ENCODE measurements at places on chromosomes 1 and 21.

DNA sequence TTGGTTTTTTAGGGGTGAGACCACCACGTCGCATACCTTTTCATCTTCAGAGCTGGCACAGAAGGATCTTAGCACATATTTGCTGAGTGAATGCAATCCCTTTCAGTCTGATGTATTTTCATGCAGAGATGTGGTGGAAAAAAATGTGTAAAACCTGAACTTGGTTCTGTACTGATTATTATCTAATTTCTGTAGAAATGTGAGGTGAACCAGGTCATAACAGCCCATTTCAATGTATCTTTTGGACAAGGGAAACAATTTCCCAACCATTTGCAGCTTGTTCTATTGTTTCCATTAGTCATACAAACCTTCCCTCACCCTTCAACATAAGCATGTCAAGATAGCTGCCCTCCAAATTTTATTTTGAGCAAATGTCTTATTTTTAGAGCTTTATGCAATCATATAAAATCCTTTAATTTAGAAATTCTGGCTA, 46.8 kb upstream of the RUNX1 start:
- no peak for DNase-seq

GRCh38 chr1:211336161-211336560, 9.5 kb downstream of the TRAF5 start:
- no peak for DNase-seq

GRCh38 chr21:43921571-43921978, 56.6 kb downstream of the AGPAT3 start:
- DNase-seq: no peak

- DNase-seq: no peak
Observed at GRCh38 chr1:170494369-170494768, 37.6 kb upstream of the GORAB start.

- DNase-seq: no peak
Observed at GRCh38 chr1:173114346-173114745, 63.6 kb upstream of the TNFSF18 start.

DNA sequence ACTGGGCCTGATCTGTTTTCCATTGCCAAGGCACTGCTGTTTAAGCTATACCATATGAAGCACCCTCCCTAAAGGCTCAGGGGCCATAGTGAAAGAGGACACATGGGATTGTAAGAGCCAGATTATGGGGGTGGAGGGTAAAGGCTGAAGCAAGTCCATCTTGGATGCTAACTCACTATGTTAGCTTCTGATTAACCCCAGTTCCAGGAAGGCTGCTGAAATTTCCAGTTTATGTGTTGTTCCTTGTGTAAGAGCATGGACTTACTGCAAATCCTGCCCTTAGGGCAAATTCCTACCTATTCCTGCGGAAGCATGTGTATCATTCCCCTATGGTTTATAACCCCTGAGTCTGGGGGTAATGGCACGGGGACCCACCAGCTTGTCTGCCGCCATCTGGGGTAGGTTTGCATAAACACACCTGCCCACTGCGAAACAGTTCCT, 91.8 kb upstream of the SERBP1 start:
- DNase-seq: no peak

GRCh38 chr1:183942933-183943693, 94.4 kb downstream of the COLGALT2 start:
- DNase-seq: no peak

- DNase-seq: no peak
Observed at GRCh38 chr1:12643785-12644184, at the start of gene AADACL4. TSS of gene AADACL4 (plus strand) at chr1:12644085. CDS start at chr1:12644547, 462 bp downstream.

GRCh38 chr1:64839261-64839660, 94.4 kb downstream of the RAVER2 start:
- DNase-seq: no peak

DNA sequence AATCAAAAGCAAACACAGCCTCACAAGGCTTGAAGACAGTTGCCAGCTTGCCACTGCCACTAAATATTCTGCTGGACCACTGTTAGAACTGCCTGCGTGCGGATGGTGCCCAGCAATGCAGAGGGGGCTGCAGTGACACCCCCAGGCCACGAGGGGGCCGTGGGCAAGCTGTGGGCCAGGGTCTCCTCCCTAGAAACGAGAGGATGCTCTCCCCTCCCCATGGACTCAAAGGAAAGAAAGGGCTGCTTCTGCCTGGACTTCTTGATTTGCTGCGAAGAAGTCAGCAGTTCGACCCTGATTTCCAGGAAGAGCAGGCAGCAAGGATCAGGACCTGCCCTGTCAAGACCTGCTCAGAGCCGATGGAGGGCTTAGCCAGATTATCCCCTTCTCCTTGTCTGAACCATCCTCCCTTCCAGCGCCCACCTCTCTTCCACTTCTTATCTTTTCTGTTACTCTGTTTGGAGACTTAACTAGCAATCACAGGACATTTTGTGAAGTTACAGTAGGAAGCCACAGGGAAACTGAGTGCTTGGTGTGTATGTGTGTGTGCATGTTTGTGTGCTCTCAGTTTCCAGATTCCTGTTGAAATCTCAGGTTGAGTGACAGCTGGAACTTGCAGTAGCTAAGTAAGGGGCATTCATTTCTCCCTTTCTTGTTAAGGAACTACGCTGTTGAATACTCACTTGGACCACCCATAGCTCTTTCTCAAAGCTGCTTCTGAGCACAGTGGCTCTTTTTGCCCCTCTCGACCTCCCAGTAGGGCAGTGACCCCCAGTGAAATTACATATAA, 2.7 kb downstream of the MAN1C1 start:
- peak; percentile 30 for DNase-seq

DNA sequence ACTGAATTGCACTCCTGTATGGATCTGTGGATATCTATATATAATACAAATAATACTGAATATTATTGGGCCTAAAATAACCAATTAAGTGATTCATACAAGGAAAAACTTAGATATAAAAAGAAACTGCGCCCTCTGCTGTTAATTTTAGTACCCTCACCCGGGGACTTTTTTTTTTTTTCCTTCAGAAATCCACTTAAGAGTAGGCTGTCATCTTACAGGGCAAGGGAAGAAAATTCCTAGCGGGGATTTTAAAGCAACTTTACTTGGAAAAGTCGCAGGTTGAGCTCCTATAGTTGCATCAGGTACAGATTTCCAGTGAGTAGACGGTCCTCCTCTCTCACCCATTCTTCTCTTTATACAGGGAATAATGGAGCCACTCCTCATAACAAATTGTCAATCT, 1.3 kb downstream of the NTNG1 start:
- DNase-seq: no peak

GRCh38 chr1:115091572-115091971, 2.3 kb upstream of the TSPAN2 start:
- DNase-seq: no peak

- DNase-seq: peak; percentile 65
Observed at GRCh38 chr21:42524341-42525028, 10.8 kb downstream of the SLC37A1 start.

- no peak for DNase-seq
Observed at GRCh38 chr1:55612988-55613387, 397.8 kb upstream of the USP24 start.

- DNase-seq: no peak
Observed at GRCh38 chr1:87686136-87686495, 357.4 kb downstream of the LMO4 start.

DNA sequence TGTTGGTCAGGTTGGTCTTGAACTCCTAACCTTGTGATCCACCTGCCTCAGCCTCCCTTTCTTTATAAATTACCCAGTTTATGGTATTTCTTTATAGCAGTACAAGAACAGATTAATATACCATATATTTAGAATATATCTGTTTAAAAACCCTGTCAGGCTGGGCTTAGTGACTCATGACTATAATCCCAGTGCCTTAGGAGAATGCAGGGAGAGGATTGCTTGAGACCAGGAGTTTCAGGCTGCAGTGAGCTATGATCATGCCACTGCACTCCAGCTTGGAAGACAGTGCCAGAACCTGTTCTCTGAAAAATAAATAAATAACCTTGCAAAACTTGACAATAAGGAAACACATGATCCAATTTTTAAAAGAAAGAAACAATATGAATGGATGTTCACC, 43.9 kb downstream of the ZNF684 start:
- DNase-seq: no peak

GRCh38 chr1:23150125-23150524, 18.5 kb downstream of the LUZP1 start:
- no peak for DNase-seq

GRCh38 chr1:62126579-62127290, 67.9 kb upstream of the L1TD1 start:
- no peak for DNase-seq

DNA sequence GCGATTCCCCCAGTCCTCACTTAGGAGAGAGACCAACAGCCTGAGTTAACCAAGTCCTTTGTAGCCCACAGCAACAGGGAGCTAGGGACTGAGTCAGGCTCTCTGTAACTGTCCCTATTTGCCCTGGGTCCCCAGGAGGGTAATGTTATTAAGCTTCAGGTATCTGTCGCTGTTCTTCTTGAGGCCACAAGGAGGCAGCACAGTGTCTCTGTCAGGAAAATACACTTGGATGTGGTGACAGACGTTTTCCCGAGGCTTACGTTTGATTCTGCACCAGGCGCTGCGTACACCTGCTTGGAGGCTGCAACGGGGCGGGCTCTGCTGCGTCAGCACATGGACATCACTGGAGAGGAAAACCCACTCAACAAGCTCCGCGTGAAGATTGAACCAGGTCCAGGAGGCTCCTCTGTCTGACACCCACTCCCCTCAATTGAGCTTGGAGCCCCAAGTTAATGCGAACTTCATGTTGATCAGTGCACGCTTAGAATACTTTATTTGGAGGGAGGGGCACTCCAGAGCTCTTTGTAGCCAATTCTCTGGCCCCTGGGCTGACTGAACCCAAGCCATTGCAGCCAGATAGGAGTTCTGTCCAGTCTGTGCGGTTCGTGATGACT, 10.7 kb upstream of the ELF3 start:
- DNase-seq: no peak

- DNase-seq: no peak
Observed at GRCh38 chr1:119724611-119725218, 13.0 kb downstream of the PHGDH start.

- DNase-seq: no peak
Observed at GRCh38 chr1:173798078-173798477, 26.4 kb upstream of the DARS2 start.

DNA sequence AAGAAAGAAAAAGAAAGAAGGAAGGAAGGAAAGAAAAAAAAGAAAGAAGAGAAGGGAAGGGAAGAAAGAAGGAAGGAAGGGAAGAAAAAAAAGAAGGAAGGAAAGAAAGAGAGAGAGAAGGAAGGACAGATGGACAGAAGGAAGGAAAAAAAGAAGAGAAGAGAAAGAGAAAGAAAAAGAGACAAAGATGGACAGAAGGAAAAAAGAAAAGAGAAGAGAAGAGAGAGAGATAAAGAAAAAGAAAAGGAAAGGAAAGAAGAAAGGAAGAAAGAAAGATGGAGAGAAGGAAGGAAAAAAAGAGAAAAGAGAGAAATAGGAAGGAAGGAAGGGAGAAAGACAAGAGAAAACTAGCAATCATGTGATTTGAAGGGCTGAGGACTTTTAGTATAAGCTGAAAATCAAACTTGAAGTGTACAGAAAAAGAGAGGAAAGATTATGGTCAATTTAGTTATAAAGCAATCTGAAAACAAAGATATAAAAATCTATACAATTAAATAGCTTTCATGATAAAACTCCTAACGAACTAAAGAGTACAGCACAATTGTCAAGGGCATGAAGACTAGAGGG, 115.3 kb downstream of the LTN1 start:
- DNase-seq: no peak

- DNase-seq: peak; percentile 25
Observed at GRCh38 chr21:31866077-31866511, 6.7 kb upstream of the HUNK start.

DNA sequence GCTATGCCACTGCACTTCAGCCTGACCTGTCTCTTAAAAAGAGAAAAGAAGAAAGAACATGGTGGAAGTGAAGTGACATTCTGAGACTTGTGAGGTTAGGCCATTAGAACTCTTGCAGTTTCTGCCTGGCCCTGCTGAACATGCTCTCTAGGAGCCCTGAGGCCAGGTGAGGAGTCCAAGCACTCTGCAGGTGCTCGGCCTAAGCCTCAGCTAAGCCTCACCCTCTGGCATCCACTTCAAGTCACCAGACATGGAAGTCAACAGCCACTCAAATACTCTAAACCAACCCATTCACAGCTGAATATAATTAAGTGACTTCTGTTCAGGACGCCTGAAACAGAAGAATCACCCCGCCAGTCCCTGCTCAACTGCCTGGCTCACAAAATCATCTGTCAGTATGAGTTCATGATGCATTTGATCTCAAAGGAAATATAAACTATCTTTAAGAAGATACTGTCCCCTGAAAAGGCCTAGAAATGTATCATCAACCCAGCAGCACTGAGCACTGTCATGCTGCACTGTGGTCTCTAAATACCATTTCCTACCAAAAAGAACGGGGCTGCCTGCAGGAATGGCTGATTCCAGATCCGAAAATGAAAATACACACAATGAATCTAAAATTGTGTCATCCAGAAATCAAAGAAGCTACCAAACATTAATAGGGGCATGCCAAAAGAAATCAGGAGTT, 118.8 kb downstream of the PSMG1 start:
- no peak for DNase-seq

GRCh38 chr1:3139871-3140361, 70.9 kb downstream of the PRDM16 start:
- DNase-seq: no peak

DNA sequence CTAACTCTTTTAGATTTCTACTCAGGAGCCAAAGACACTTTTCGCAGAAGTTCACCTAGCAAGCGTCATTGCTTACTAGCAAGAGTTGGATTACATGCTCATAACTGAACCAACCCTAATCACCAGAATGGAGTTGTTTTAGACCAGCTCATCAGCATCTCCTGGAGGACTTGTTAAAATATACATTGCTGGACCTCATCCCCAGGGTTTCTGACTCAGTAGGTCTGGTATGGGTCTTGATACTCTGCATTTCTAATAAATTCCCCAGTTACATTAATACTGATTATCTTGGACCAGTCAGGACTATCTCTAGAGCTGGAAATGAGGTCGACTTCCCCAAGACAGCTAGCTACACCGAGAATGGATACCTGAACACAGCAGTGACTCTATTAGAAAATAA, 9.7 kb upstream of the PRDX6 start:
- DNase-seq: no peak

DNA sequence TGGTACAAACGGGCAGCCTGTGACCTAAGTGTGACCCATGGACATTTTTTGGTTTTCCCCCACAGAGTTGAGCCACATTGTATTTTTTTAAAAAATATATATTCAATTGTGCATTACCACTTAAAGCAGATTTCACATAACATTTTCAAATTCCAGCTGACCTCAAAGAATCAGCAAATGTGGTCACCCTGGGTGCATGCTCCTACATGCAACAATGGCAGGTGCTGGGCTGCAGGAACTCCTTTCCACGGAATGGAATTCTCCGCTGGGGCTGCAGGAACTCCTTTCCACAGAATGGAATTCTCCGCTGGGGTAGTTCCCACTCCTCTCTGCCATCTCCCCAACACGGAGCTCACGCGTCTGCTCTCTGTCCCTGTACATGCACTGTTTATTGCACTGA, 68.7 kb downstream of the MAP10 start:
- DNase-seq: no peak

GRCh38 chr1:93615582-93616150, 66.0 kb downstream of the BCAR3 start:
- DNase-seq: no peak

- no peak for DNase-seq
Observed at GRCh38 chr1:103327054-103327719, 198.3 kb upstream of the RNPC3 start.
